ENCODE measurements at places on chromosomes 7 and 10.
A peak's percentile ranks its signal among the peaks of the same experiment; 100 is the strongest.

DNA sequence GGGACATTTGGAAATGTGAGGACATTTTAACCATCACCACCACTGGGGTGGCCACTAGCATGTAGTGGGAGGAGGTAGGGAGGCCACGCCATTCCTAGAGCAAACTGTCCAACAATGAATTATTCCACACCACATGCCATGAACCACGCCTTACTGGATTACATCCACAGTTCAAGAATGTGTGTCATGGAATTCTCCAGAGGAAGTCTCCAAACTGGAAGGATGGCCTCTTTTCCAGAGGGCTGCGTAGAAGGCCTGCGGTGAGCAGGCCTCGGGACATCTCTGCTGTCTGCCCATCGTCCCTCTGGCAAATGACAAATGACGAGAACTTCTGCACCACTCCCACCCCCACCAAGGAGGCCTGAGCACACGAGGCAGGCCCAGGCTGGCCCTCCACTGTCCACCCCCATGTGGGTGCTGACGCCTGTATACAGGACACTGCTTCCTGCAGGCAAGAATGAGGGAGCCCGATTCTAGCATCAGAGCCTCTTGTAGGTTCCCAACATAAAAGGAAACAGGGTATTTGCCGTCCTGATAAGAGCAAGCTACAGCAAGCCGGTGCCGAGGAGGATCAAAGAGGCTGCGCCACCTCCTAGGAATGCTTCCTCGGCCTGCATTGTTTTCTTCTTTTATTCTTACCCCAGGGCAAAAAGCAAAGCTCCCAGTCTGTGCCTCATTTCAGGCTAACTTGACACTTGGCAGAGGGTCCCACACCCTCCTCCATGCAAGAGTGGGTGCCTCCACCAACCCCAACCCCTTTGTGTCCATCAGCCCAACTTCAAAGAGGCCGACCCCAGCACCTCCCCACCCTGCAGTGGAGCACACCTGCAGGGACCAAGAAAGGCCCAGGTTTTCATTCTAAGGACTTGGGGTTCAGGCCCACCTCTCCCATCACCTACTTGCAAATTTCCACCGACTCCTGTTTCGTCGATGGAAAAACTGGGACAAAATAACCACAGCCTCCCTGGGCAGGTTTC, 23.9 kb downstream of the TNS3 start:
- DNase-seq = no peak

GRCh38 chr10:46268076-46268881, 18.5 kb upstream of the ANTXRL start:
- peak; percentile 43 for DNase-seq

GRCh38 chr10:49284356-49284755, 14.6 kb upstream of the C10orf71 start:
- DNase-seq = no peak

DNA sequence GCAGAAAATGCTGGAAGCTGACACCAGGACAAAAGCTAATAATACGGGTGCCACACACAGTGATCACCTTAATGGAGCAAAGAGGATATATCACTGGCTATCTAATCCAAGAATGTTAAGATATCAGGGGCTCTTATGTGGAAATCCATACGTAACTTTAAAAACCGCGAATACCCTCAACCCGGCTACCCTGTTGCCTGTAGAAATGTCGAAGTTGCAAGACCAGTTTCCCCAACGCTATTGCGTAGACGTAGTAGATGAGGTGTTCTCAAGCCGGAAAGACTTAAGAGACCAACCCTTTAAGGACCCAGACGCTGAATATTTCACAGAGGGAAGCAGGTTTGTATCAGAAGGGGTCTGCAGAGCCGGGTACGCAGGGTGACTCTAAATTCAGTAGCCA, 7.9 kb upstream of the CYREN start:
- DNase-seq = no peak

DNA sequence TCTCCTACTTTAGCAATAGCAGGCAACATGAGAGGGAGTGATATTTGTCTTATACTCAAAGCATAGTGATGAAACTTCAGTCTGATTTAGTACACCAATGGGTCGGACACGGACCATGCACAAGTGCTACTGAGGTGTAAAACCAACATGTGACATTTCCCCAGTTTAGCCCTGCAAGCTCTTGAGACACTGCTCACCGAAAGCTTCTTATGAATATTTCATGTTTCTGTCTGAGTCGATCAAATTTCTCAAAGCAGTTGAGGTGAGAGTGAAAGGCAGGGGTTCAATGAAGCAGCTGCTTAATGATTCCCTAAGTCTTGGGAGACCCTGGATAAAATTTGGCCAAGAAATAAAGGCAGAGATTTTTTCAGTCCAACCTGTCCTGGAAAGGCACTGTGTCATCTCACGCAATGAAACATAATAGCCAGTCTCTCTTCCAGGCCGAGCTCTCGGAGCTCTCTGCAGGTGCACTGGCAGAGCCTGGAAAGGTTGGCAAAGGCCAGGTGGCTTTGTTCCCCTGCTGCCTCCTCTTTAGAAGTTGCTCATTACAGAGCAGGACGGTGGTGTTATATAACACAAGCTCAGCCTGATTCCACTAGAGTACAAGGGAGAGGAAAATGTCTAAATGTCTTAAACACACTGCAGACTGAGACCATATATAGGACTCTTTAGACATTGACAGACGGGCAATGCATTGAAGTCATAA, 33.9 kb upstream of the XPNPEP1 start:
- DNase-seq = no peak

- DNase-seq = no peak
Observed at GRCh38 chr7:44075296-44076075, 6.8 kb downstream of the POLM start.

DNA sequence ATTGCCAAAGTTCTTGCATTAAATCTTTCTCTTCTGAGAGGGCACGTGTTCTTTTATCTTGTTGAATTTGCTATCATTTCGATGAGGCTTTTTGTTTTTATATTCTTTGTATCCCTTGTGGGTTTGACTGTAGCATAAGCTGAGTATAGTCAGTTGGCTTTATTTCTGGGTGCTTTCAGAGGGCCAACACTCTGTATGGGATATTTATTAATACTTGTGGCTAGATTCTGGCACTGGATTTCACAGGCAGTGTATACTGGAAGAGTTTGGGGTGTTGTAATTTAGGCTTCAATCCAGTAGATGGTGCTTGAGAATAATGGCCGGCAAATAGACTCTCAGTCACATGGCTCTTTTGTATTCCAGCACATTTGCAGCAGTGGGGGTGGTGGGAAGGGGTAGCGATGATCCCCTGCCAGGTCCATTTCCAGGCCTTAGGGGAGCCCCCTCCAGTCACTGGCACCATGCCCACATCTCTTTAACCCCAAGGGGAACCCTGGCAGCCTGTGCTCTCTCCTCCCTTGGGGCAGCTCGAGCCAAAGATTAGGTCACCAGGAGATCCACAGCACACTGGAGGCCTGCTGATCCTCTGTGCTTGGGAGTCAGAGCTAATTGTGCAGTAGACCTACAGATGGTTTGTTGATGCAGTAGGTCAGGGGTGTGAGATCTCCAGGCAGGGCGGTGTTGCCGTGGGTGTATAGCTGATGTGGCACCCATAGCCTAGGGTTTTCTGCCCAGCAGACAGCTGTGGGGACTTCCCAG, 81.8 kb downstream of the PTPN20 start:
- no peak for DNase-seq
